A375 (cell line): ENCODE measurements at places on chromosomes 3 and 15. TPM values are rescaled to one million over a fixed set of nuclear protein-coding genes. Genes with fewer than 3 reads are reported as not detected.

TRANK1 gene
- 1.9 and 4.4 TPM in 2 replicates for total RNA-seq

DENND6A gene
- total RNA-seq = 21.3 and 22.6 TPM in 2 replicates

DGKG gene
- 5.4 TPM in 2 replicates for total RNA-seq

CRYBG3 gene
- 7.5 and 9.4 TPM in 2 replicates for total RNA-seq

ATP13A3 gene
- total RNA-seq = 108 and 114 TPM in 2 replicates

PPARG gene
- 56.1 and 63.7 TPM in 2 replicates for total RNA-seq

TGM4 gene
- 0.80 TPM in 1 of 2 replicates, not detected in the other for total RNA-seq

SCAANT1 gene
- total RNA-seq = 5.6 TPM in 1 of 2 replicates, not detected in the other

FOXB1 gene
- not detected in 2 replicates for total RNA-seq

ZNF501 gene
- total RNA-seq = 1.4 and 1.5 TPM in 2 replicates

LRRC31 gene
- total RNA-seq = not detected in 2 replicates

CNTN3 gene
- total RNA-seq = 1.3 and 1.7 TPM in 2 replicates

EPB42 gene
- total RNA-seq = not detected in 2 replicates

IL12A gene
- 9.7 and 14.2 TPM in 2 replicates for total RNA-seq

FAH gene
- 28.1 and 33.3 TPM in 2 replicates for total RNA-seq

RFT1 gene
- 19.1 and 24.1 TPM in 2 replicates for total RNA-seq
